ENCODE measurements at places on chromosomes 13 and 19.

DNA sequence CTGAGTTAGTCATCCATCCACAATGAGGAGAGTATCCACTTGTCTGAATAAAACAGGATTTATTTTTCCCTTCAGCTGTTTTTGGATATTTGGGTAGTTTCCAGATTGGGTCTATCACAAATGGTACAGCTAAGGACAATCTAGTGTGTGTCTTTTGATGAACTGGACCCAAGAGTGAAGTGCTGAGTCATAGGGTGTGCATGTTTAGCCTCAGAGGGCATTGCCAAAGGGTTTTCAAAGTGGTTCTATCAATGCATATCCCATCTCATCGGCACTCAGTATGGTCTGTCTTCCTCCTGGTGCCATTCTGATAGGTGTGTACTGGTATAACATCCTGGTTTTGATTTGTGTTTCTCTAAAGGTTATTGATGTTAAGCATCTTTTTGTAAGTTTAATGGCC is 62.3 kb downstream of the GSX1 start:
- no peak for DNase-seq
- no peaks in the 10 kb centered on the region for H3K4me1 ChIP-seq
- no peaks in the 10 kb centered on the region for H3K36me3 ChIP-seq
- peaks cover 8% of the 10 kb centered on the region for H3K27me3 ChIP-seq
- no peak overlapping the region for H3K4me3 ChIP-seq

DNA sequence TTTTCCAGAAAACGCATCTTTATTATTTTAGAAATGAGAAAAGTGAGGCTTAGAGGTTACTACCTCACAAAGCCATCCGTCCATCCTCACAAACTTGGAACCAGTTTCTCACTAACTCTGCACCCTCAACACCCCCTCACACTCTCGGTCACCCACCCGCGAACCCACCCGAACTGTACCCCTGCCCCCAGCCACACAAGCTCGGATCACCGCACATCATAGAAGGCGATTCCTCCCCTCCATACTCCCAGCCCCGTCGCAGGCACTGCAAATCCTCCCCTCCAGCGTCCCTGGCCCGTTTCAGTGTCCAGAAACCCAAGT is 238 bp downstream of the ZNF260 start:
- peak overlapping the region; percentile 99 for H3K4me3 ChIP-seq
- H3K27me3 ChIP-seq = no peaks in the 10 kb centered on the region
- peaks cover 43% of the 10 kb centered on the region for H3K36me3 ChIP-seq
- peaks cover 16% of the 10 kb centered on the region for H3K4me1 ChIP-seq
- no peak for DNase-seq

GRCh38 chr19:17778251-17778967 is 16.5 kb upstream of the B3GNT3 start:
- DNase-seq = peak; percentile 57
- no peak overlapping the region for H3K27ac ChIP-seq
- no peaks in the 10 kb centered on the region for H3K27me3 ChIP-seq
- peaks cover 13% of the 10 kb centered on the region for H3K36me3 ChIP-seq
- no peak overlapping the region for H3K4me3 ChIP-seq
- H3K4me1 ChIP-seq = peaks cover 7% of the 10 kb centered on the region

DNA sequence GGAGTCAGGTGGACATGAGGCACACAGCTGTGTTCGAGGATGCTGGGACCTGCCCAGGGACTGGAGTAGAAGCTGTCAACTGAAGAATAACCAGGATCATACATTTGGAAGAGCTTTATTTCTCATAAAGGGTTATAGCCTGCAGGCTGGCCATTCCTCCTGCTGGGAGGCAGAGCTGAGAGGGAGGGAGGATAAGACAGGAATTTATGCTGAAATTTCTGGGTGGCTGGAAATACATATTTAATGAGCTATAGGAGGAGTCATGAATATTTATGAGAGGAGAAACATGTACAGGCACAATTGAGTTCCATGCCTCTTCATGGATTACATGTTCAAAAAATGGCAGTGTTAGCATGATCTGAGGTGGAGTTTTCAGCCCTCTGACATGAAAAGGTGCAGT is 151.9 kb downstream of the SHISA2 start:
- no peaks in the 10 kb centered on the region for H3K27me3 ChIP-seq
- no peak for DNase-seq

GRCh38 chr19:3359015-3359918 is 7.1 kb upstream of the NFIC start:
- H3K4me1 ChIP-seq = peaks cover 23% of the 10 kb centered on the region
- H3K27ac ChIP-seq = peak overlapping the region; percentile 73
- H3K4me3 ChIP-seq = peak overlapping the region; percentile 79
- peak; percentile 75 for DNase-seq

DNA sequence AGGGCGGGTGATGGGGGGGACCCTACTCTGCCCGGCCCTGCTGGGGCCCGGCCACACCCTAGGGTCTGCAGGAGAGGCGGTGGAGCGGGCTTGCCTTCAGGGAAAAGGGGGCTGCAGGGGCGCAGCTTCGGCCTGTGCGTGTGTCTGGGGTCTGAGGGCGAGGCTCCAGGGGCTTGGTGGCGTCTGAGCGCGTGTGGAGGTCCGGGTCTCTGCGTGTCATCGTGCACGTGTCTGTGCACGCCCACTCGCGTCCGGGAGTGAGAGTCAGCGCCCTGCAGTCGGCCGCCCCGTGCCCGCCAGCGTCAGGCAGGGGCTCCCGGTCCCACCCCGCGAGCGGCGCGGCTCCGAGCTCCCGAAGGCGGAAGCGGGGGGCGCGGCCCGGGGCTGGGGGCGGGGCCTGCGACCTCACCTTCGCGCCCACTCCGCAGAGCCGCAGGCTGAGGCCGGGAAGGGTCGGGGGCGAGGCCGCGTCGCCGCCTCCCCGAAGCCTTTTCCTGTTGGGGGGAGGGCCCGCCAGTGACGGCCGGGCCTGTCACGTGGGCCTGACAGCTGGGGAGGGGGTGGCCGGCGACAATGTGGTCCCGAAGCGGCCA is at the start of gene ARHGAP45:
ARHGAP45 (plus strand) TSS at position 420 of the 593 bp plus-strand sequence. CDS start 239 bp downstream, outside the sequence.
- peaks cover 26% of the 10 kb centered on the region for H3K36me3 ChIP-seq
- no peaks in the 10 kb centered on the region for H3K27me3 ChIP-seq
- H3K4me1 ChIP-seq = peaks cover 24% of the 10 kb centered on the region
- peak within 1 kb of the TSS; percentile 93 for H3K27ac ChIP-seq
- peak within 1 kb of the TSS; percentile 87 for H3K4me3 ChIP-seq
- DNase-seq = peak; percentile 95

GRCh38 chr19:43738780-43739211 is 16.0 kb downstream of the SMG9 start:
- H3K4me3 ChIP-seq = no peak overlapping the region
- no peak for DNase-seq
- H3K36me3 ChIP-seq = peaks cover 35% of the 10 kb centered on the region
- no peaks in the 10 kb centered on the region for H3K27me3 ChIP-seq
- H3K27ac ChIP-seq = no peak overlapping the region

DNA sequence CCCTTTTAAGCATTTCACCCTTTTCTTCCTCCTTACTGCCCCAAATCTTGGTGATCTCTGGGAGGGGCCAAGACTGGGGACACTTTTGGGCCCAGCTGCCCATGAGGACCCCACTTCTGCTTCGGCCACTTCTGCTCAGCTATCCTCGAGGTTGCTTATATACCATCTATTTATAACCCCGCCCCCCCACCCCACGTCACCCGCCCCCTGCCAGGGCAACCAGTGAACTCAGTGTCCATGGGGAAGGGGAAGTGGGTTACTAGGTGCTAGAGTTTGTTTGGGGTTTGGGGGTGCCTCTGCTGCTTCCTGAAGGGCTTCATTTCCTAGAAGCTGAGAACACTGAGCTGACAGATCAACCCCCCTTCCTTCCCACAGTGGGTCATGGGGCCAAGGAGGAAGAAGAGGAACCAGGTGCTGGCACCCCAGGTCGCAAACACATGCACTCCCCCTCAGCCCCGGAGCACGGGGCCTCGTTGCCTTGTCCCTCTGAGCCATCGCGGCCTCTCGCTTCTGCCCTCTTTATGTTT is 6.1 kb upstream of the ADGRE5 start:
- H3K36me3 ChIP-seq = no peaks in the 10 kb centered on the region
- DNase-seq = peak; percentile 78
- peak overlapping the region; percentile 99 for H3K27ac ChIP-seq
- H3K4me1 ChIP-seq = peaks cover 49% of the 10 kb centered on the region

DNA sequence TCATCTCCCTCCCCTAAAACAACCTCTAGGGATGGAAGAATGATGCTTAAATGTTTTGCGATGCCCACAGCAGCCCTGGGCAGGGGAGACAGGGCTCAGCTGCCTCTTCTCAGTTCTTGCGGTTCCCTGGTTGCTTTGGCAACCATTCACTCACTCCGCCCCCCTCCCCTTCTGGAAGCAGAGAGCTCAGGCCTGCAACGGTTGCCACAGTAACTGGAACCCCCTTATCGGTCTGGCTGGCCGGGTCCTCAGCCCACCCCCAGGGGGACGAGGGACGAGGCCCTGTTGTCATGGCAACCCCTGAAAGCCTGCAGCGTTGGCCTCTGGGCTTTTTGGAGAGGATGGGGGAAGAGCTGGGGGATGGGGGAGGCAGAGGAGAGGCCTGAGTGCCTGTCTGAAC is 19.5 kb downstream of the NOVA2 start:
- no peak for DNase-seq
- peaks cover 21% of the 10 kb centered on the region for H3K27me3 ChIP-seq
- H3K36me3 ChIP-seq = no peaks in the 10 kb centered on the region
- peaks cover 20% of the 10 kb centered on the region for H3K4me1 ChIP-seq
- H3K27ac ChIP-seq = no peak overlapping the region

DNA sequence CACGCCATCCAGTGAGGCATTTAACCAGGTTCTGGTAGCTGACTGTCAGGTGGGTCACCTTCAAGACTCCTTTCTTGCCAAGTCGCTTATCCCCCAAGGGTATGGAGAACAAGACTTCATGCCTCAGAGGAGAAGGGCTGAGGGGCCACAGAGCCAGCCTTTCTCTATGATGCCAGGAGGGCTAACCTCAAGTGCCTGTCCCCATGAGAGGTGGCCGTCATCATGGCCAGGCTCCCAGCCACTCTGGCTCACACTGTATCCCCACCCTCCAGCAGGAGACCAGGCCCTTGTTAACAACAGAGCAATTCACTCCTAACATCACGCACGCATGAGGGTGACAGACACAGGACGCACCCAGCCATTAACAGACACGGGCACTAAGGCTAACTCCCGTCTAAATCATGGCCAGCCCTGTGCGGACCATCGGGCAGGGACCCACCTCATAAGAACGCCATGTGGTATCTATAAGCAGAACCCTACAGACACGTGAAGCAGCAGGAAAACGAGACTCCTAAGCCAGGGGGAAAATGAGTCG is 38.6 kb upstream of the ISYNA1 start:
- H3K36me3 ChIP-seq = peaks cover 2% of the 10 kb centered on the region
- H3K27ac ChIP-seq = peak overlapping the region; percentile 42
- DNase-seq = no peak
- H3K27me3 ChIP-seq = no peaks in the 10 kb centered on the region

- no peaks in the 10 kb centered on the region for H3K4me1 ChIP-seq
- H3K27ac ChIP-seq = no peak overlapping the region
- H3K36me3 ChIP-seq = no peaks in the 10 kb centered on the region
- H3K4me3 ChIP-seq = no peak overlapping the region
These were observed 206.4 kb downstream of the NHLRC3 start for GRCh38 chr13:39244561-39245230.

GRCh38 chr13:95896301-95896700 is 156.9 kb downstream of the UGGT2 start:
- H3K4me3 ChIP-seq = no peak overlapping the region
- DNase-seq = no peak
- no peaks in the 10 kb centered on the region for H3K27me3 ChIP-seq
- H3K27ac ChIP-seq = no peak overlapping the region
- no peaks in the 10 kb centered on the region for H3K36me3 ChIP-seq

- H3K4me3 ChIP-seq = peak overlapping the region; percentile 49
- DNase-seq = peak; percentile 35
- peaks cover 10% of the 10 kb centered on the region for H3K27me3 ChIP-seq
- peak overlapping the region; percentile 49 for H3K27ac ChIP-seq
These were observed 240.3 kb downstream of the LMO7 start for GRCh38 chr13:75876142-75877050.

DNA sequence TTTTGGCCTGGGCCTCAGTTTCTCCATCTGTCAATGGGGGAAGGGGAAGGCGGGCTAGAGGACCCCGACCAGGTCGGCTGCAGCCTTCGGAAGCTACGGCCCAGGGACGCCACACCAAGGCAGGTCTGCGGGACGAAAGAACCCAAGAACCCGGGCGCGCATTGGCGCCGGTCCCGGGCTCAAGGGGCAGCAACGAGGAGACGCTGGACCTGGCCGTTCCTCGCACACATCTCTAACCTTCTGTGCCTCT is 739 bp upstream of the ILF3 start:
- peak overlapping the region; percentile 93 for H3K4me3 ChIP-seq
- H3K27me3 ChIP-seq = no peaks in the 10 kb centered on the region
- peaks cover 12% of the 10 kb centered on the region for H3K36me3 ChIP-seq
- peaks cover 30% of the 10 kb centered on the region for H3K4me1 ChIP-seq

DNA sequence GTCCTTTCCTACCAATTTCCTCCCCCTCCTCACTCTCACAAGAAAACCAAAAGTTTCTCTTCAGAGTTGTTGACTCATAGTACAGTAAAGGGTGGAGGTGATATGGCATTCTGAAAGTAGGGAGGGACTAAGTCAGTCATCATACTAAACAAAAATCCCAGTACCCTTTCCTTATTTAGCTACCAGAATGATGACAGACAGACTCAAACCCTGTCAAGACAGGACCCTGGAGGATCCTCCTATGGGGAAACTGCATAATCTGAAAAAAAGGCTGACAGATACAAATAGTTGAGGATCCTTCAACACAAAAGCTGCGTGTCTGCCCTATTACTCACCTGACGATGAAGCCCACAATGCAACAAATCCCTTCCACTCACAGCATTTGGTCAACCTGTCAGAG is 55.5 kb downstream of the CYSLTR2 start:
- peaks cover 5% of the 10 kb centered on the region for H3K4me1 ChIP-seq
- DNase-seq = no peak
- H3K4me3 ChIP-seq = no peak overlapping the region
- H3K27ac ChIP-seq = no peak overlapping the region
- no peaks in the 10 kb centered on the region for H3K27me3 ChIP-seq

GRCh38 chr19:9941671-9942070 is 5.4 kb upstream of the OLFM2 start:
- no peaks in the 10 kb centered on the region for H3K36me3 ChIP-seq
- DNase-seq = no peak
- H3K4me3 ChIP-seq = no peak overlapping the region
- peaks cover 32% of the 10 kb centered on the region for H3K27me3 ChIP-seq
- peaks cover 6% of the 10 kb centered on the region for H3K4me1 ChIP-seq

- no peak overlapping the region for H3K4me3 ChIP-seq
- no peaks in the 10 kb centered on the region for H3K27me3 ChIP-seq
- no peak for DNase-seq
These were observed 1500.4 kb downstream of the EFNB2 start for GRCh38 chr13:105035092-105035491.

- no peak overlapping the region for H3K27ac ChIP-seq
- DNase-seq = no peak
- peaks cover 1% of the 10 kb centered on the region for H3K4me1 ChIP-seq
- H3K27me3 ChIP-seq = no peaks in the 10 kb centered on the region
- no peak overlapping the region for H3K4me3 ChIP-seq
These were observed 5.5 kb downstream of the ARRDC5 start for GRCh38 chr19:4897146-4897545.

DNA sequence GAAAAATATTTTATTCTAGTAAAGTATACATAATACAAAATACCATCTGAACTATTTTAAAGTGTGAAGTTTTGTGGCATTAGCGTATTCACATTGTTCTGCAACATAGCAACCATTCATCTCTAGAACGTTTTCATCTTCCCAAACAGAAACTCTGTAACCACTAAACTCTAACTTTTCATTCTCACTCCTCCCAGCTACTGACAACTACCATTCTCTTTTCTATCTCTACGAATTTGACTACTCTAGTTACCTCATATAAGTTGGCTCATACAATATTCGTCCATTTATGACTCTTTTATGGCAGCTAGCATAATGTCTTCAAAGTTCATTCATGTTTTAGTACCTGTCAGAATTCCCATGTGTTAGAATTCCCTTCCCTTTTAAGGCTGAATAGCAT is 150.5 kb upstream of the MIR17HG start:
- peaks cover 2% of the 10 kb centered on the region for H3K27me3 ChIP-seq
- H3K27ac ChIP-seq = no peak overlapping the region
- H3K4me3 ChIP-seq = no peak overlapping the region
- H3K36me3 ChIP-seq = no peaks in the 10 kb centered on the region

All from activated naive CD8-positive, alpha-beta T cell treated with anti-CD3 and anti-CD28 coated beads, Interleukin-2, amount 10 ng/mL, durations not matched to agents 7 days and 5 days (primary cell).